Hematopoietic multipotent progenitor cell treated with erythropoietin and hydrocortisone succinate and interleukin-3 and kit ligand, for 17 days (in vitro differentiated cells): ENCODE measurements at places on chromosomes 7 and 10.

DNA sequence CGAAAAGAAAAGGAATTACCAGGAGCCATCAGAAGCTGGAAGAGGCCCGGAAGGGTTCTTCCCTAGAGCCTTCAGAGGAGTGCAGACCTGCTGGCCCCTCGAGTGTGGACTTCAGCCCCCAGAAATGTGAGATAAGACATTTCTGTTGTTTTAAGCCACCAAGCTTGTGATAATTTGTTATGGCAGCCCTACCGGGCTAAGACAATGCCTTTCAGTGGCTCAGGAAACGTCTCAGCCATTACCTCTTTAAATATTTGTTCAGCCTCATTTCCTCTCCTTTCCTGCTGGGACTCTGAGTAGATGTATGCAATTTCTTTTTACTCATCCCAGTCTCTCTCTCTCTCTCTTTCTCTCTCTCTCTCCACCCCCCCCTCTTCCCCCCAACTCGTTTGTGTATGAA lies 174.7 kb upstream of the GRB10 start:
- no peak for DNase-seq

GRCh38 chr10:2119316-2119715 lies 382.0 kb upstream of the ADARB2 start:
- DNase-seq: no peak

GRCh38 chr10:97046456-97047082 lies 139.2 kb downstream of the SLIT1 start:
- DNase-seq: no peak

- DNase-seq: no peak
Measured at GRCh38 chr7:39249635-39250152, 272.0 kb downstream of the POU6F2 start.

GRCh38 chr10:27041196-27041595 lies 59.1 kb downstream of the ANKRD26 start:
- DNase-seq: no peak

- DNase-seq: no peak
Measured at GRCh38 chr10:100570506-100570905, 34.8 kb downstream of the HIF1AN start.

GRCh38 chr10:118823256-118823907 lies 68.6 kb upstream of the CACUL1 start:
- no peak for DNase-seq

- DNase-seq: no peak
Measured at GRCh38 chr10:7354330-7355047, 56.3 kb downstream of the SFMBT2 start.

GRCh38 chr7:11737723-11738122 lies 94.3 kb downstream of the THSD7A start:
- DNase-seq: no peak

- DNase-seq: no peak
Measured at GRCh38 chr10:103783681-103784080, 71.7 kb downstream of the SH3PXD2A start.
